Lower lobe of right lung (tissue), 2 donors: ENCODE measurements at places on chromosomes 2 and 18.

GRCh38 chr2:150421126-150421651 lies 66.3 kb downstream of the RND3 start:
- no peak for DNase-seq

DNA sequence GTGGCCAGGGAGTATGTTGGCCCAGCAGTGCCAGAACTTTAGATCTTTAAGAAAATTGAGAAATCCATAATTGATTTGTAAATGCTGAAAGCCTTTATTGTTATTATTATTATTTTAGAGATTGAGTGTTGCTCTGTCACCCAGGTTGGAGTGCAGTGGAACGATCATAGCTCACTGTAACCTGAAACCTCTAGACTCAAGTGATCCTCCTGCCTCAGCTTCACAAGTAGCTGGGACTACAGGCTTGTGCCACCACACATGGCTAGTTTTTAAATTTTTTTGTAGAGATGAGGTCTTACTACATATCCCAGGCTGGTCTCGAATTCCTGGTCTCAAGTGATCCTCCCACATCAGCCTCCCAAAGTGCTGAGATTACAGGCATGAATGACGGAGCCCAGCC lies 143.2 kb upstream of the CCDC68 start:
- no peak for DNase-seq

DNA sequence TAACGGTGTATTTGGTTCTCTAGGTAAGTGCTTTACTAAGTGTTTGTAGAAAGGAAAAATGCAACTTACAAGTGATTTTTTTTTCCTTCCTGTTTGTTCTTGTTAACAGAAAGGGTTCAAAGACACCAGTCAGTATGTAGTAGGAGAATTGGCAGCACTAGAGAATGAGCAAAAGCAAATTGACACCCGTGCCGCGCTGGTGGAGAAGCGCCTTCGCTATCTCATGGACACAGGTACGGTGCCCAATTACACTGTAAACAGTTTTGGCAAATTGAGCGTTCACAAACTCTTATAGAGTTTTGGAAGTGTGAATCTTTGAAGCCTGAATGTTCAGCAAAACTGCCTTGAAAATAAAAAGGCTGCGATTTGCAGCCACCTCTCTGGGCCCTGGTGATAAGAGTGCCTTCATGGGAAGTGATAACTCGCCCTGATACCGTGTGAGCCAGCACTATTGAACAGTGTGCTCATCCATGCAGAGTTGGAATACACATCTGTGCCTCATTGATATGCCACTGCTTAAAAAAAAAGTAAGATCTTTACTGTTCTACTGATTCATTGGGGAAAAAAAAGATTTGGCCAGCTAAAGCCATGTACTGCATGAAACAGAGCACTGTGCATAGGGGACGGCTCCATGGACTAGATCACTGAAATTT lies 54.0 kb upstream of the OTX1 start:
- DNase-seq = no peak

GRCh38 chr2:213086571-213086970 lies 64.8 kb downstream of the IKZF2 start:
- no peak for DNase-seq

DNA sequence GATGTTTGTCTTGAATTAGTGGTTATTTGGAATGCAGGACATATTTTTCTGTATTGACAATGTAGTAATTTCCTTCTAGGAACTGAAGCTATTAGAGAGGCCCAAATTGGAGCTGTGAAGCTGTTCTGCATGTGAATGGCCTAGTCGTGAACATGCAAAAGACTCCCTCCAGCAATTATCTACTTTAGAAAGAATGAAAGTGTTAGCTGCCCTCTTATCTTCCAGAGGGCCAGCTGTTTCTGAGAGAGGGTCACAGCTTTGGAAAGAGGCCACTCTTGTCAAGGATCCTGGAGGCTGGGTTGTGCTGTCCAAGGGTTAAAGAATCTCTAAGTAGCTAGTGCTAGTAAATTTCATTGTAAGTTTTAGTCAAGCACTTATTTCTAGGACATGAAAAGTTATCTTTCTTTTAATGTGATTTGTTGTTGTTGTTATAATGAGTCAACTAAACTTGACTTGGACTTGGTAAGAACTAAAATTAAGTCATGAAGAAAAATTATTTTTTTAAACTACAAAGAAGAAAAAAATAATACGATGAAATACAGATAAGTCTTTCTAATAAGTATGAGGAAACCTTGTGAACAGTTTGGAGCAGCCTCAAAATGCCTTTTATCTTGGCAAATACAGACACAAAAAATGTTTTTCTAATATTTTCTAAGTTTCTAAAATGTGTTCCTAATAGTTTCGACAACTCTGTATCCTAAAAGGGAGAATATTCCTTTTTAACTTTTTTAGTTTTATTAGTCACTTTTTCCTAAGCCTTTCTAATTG lies 36.8 kb downstream of the DPP4 start:
- DNase-seq = no peak
